ENCODE measurements at places on chromosomes 12 and 14.

GRCh38 chr12:23098517-23098916, 473.5 kb downstream of the ETNK1 start:
- DNase-seq: no peak

GRCh38 chr14:67459336-67459735, 29.2 kb downstream of the TMEM229B start:
- no peak for DNase-seq

DNA sequence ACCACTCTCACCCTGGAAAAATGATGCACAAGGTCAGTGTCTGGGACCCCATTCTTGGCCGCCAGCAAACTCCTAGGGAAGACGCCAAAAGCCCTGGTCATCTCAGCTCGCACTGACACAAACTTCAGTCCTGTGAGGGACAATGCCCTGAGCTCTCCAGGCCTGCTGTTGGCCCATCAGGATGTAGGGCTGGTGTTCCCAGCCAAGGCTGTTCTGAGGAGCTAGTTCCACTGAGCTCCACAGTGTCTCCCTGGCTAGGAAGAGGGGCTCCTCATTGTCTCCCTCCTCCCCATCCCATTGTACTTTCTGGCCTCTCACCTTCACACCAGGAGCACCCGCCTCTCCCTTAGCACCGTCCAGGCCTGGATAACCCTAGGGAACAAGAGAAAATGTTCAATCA, 10.8 kb downstream of the COL2A1 start:
- no peak for DNase-seq

DNA sequence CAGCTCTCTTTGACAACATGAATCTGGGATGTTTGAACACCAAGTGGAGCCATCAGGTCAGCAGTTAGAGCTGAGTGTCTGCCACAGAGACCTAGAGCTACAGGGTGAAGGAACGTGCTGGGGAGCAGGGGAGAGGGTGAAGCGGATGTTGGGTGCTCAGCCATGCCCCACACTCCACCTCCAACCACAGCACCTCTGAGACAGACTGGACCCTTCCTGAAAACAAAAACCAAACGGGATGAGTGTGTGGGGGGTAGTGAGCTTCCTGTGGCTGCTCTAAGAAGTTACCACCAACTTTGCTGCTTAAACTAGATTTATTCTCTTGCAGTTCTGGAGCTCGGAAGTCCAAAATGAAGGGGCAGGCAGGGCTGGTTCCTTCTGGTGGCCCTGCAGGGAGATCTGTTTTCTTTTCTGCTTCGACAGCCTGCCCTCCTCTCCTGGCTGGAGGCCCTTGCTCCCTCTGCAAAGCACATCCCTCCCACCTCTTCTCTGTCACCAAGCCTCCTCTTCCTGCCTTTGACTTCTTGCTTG, 5.6 kb upstream of the GOLGA3 start:
- DNase-seq: no peak

DNA sequence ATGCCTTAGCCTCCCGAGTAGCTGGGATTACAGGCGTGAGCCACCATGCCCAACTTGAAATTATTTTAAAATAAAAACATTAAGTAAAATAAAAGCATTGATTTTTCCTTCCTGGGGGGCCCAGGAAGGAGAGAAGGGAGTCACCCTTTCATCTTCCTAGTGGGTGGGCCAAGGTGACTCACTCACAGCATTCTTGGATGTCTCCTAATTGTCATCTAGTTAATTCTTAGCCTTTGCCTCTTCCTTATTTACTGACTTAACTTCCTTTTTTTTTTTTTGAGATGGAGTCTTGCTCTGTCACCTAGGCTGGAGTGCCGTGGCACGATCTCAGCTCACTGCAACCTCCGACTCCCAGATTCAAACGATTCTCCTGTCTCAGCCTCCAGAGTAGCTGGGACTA, 29.2 kb downstream of the TMEM120B start:
- DNase-seq: no peak

- DNase-seq: no peak
Measured at GRCh38 chr12:64528616-64529015, 76.7 kb downstream of the TBK1 start.

- DNase-seq: no peak
Measured at GRCh38 chr12:64039281-64039871, 182.7 kb downstream of the KICS2 start.

GRCh38 chr12:24551163-24551786, 397.6 kb downstream of the BCAT1 start:
- no peak for DNase-seq

- no peak for DNase-seq
Measured at GRCh38 chr12:107302649-107303341, 209.4 kb upstream of the CRY1 start.

DNA sequence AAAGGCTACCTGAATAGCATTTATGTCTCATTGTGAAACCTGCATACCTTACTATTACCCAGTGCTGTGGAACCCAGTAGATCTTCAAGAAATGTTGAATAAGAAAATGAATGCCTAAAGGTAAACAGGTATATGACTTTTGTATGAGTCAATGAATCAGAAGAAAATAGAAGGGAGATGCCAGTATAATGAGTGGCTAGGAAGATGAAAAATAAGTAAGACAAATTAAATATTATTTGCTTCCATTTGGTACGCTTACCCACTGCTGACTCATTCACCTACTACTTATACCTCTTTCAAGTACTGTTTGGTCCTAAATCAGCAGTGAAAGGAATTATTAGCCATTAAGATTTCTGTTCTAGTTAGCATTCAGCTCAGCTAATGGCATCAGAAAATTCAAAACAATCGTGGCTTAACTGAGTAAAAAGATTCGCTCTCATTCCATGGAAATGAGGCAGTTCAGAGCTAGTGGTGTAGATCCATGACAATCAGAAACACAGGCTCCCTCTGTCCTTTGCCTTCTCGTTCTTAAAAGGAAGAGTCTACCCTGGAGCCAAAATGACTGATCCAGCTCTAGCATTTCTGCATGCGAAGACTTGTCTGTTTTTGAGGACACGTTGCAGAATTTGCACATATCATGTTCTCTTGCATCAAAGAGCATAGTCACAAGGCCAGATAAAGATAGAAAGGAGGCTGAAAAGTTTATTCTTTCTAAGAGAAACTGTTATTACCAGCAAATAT, 705.8 kb upstream of the USP15 start:
- no peak for DNase-seq

DNA sequence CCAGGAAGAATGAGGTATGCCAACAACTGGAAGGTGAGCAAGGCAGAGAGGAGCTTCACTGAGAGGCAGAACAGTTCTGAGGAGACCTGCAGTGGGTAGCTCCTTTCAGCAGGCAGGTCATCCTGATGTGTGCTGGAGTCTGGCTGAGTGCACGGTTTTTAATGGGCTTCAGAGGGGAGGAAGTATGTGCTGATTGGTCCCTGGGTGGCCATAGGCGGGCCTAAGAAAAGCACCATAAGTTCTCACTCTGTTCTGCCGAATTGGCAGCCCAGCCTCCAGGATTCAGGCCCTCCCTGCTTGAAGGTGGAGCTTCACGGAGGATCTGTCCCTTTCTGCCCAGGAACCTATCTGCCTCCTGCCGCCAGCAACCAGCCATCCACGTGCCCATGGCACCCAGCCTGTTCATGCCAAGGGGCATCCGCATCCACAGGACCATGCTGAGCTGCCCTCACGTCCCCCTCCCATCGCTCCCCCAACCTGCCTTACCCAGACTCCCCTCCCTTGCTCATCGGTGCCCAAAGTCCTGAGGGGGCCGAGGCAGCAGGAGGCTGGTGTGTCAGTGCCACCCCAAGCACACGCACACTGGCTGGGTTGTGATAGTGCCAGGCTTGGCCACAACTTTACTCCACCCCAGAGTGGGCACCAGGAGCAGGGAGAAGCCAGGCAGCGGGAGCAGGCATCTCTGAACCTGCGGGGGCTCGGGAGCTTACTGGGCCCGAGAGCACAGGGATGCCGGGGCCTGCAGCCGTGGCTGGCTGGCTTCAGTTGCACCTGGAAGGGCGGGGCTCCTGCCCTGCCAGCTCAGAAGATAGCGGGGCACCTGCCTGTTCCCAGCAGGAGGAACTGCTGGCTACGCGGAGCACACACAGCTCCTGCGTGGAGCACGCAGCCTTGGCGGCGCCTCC, 608.4 kb upstream of the FOXG1 start:
- DNase-seq: no peak

DNA sequence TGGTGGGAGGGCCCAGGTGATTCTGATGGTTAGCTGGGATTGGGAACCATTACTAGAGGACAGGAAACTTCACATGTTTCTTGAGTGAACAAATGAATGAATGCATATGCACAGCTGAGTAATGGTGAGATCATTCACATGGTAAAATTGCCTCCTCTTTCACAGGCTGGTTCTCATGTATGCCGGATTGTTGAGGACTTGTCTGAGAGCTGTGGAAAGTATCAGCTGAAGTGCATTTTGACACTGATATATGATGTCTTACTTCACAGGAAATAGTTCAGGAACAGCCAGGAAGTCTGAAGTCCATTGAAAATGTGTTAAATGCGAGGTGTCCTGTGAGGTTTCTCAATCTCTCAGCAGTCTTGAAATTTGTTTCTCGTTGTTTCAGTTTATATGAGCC, 77.6 kb upstream of the DACT1 start:
- no peak for DNase-seq

- DNase-seq: no peak
Measured at GRCh38 chr12:59689776-59690175, 93.9 kb downstream of the SLC16A7 start.

DNA sequence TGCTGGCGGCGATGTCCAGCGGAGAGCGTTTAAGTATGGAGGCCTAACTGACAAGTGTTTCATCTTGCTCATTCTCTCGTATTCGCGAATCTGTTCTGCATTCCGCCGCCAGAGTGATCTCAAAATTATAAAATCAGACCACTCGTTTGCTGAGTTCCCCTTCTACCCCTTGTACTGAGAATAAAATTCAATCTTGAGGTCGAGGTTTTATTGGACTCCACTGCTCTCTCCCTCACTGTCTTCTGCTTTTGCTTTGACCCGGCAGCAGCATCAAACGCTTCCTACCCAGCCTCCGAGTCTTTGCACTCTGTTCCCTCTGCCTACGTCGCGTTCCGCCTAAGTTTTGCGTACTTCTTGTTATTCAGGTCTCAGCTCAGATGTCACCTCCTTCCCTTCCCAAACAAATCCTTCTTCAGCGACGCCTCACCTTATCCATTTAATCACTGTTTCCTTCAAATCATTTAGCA, 462 bp downstream of the KNTC1 start:
- DNase-seq: no peak

DNA sequence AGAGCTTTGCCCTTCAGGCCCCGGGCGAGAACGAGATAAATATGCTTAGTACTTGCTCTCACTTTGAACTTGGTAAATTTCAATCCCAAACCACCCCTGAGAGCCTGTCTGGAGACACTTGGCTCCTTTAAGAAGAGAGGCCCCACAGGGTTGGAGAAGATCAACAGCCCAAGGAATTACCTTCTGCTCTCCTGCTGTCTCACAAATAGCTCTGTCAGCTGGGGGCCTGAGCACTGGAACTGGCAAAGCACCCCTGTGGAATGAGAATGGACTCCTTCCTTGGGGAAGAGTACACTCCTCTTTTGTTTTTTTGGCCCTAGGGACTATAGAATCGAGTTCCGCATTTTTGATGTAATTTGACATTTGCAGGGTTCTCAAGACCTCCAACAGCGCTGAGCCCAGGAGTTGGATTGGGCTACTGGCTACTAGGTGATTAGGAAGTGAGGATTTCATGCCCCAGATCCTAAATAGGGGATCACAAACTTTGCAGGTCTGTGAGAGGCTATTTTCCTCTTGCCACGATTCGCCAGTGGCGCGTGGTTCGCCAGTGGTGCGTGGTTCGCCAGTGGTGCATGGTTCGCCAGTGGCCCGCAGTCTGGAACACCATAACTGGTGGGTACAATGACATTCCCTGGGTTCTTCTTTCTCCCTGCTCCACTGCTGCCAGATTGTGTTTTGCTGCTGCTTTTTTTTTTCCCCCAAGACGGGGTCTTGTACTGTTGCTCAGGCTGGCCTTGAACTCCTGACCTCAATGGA, 17.8 kb upstream of the MEG3 start:
- DNase-seq: no peak

GRCh38 chr14:58663494-58664111, 25.8 kb downstream of the DACT1 start:
- no peak for DNase-seq

GRCh38 chr12:131003716-131004045, 50.0 kb downstream of the ADGRD1 start:
- no peak for DNase-seq

- no peak for DNase-seq
Measured at GRCh38 chr14:87321548-87321947, 671.4 kb downstream of the GALC start.

GRCh38 chr14:73814153-73814552, 37.5 kb upstream of the PTGR2 start:
- no peak for DNase-seq

DNA sequence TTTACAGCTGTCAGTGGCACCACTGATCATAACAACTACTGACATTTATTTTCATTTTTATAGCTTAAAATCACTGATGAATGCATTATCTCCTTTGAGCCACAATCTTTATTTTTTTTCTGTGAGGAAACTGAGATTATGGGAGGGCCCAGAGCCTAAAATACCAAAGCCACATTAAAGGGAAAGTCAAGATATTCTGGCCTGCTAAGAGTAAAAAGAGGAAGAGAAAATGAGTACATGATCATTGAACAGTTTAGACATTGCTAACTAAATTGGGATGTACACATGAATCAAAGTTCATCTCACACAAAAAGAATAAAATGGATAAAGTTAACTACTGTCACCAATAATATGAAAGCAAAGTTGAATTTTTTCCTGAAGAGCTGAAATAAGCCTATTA, 170.5 kb upstream of the GARIN2 start:
- DNase-seq: no peak

DNA sequence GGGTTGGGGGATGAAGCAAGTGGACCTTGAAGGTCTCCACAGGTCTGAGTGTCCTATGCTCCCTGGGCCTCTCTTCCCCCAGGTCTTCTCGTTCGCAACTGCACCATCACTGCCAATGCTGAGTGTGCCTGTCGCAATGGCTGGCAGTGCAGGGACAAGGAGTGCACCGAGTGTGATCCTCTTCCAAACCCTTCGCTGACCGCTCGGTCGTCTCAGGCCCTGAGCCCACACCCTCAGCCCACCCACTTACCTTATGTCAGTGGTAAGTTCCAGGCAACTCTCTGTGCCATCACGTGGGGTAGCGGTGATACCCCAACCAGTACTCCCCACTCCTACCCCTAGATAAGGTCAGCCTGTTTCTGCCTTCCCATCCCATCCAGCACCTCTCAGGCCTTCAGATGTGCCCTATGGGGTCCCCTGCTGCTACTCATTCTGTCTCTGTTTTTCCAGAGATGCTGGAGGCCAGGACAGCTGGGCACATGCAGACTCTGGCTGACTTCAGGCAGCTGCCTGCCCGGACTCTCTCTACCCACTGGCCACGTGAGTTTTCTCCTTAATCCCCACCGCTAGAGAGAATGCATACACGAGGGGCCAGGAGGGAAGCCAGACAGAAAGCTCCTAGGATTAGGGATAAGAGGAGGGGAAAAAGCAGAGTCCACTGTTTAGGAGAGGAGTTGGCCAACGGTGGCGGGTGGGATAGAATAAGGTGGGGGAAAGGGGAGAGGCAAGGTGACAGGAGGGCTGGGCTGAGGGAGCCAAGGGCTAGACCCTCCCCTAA, 1.6 kb upstream of the TAPBPL start:
- DNase-seq: no peak

DNA sequence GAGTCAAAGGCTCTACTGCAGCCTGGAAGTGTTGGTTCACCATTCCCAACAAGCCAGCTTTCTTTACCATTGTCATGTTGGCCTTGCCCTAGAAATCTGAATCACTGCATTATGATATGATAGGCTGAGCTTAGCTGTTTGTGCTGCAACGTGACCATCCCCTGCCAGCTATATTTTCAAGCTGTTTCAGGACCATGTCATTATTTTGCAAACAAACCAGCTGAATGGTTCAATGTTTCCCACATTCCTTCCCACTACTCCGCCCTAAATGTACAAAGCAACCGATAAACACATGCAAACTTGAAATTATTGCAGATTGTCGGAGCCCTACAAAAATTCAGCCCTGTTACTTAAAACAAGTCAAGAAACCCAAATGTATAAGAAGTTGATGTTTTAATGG, 136.1 kb downstream of the KICS2 start:
- no peak for DNase-seq

Data from activated T-cell treated with anti-CD3 and anti-CD28 coated beads for 4 hours (primary cell).